ENCODE measurements at places on chromosomes 16 and 17. TPM values are rescaled to one million over a fixed set of nuclear protein-coding genes. Genes with fewer than 3 reads are reported as not detected.
A peak's percentile ranks its signal among the peaks of the same experiment; 100 is the strongest.

The SCARF1 gene
- total RNA-seq = 13.6 TPM

The COASY gene
- total RNA-seq = 40.0 TPM

The BMERB1 gene
- total RNA-seq = 68.9 TPM

The TBC1D3H gene
- not detected for total RNA-seq

The MAPT gene
- 32.0 TPM for total RNA-seq

The RCVRN gene
- 0.45 TPM for total RNA-seq

The SCGB1C2 gene
- total RNA-seq = not detected

The AURKB gene
- total RNA-seq = 0.53 TPM

The TNFRSF17 gene
- total RNA-seq = not detected

The HAP1 gene
- 0.18 TPM for total RNA-seq

The SLC6A4 gene
- 0.13 TPM for total RNA-seq

The PMFBP1 gene
- total RNA-seq = not detected

The CDR2 gene
- 5.1 TPM for total RNA-seq

The HBQ1 gene
- total RNA-seq = not detected

GRCh38 chr17:5203178-5203907, 11.7 kb upstream of the ZNF594 start:
- DNase-seq = no peak

GRCh38 chr16:23909792-23910418, 74.1 kb downstream of the PRKCB start:
- DNase-seq = no peak

- DNase-seq = no peak
Measured at GRCh38 chr16:12532871-12533610, 270.6 kb downstream of the CPPED1 start.

DNA sequence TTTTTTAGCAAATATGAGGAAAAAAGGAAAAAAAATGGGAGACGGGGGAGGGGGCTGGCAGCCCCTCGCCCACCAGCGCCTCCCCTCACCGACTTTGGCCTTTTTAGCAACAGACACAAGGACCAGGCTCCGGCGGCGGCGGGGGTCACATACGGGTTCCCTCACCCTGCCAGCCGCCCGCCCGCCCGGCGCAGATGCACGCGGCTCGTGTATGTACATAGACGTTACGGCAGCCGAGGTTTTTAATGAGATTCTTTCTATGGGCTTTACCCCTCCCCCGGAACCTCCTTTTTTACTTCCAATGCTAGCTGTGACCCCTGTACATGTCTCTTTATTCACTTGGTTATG, 1.2 kb upstream of the TMEM88 start:
- no peak for DNase-seq

DNA sequence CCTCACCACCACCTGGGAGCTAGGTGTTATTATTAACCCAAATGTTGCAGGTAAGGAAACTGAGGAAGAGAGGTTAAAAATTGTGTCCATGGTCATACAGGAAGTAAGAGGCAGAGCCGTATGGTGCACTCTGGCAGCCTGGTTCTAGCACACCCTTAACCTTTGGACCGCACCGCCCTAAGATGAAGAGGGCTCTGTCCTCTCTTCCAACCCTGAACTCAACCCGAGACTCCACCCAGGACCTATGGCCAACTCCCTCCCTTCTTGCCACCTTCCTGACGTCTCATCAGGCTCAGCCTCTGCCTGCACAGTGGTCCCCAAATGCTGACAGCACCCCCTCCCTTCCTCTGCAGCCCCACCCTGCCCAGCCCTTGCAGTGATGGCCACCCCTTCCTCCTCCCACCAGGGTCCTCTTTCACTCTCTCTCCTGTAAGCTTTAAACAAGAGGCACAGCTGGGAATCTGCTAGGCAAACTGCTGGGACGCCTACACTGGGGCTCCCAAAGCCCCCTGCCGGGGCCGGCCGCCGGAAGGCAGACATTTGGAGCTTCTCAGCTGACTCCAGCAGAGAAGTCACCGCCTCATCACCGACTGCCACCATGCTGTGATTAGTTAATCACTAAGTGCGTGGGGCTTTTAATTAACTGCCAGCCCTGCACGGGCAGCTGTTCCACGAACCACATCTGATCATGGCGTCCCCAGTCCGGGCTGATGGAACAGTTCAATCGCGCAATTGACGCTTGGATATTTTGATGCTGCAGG, 16.7 kb upstream of the C16orf78 start:
- no peak for DNase-seq

DNA sequence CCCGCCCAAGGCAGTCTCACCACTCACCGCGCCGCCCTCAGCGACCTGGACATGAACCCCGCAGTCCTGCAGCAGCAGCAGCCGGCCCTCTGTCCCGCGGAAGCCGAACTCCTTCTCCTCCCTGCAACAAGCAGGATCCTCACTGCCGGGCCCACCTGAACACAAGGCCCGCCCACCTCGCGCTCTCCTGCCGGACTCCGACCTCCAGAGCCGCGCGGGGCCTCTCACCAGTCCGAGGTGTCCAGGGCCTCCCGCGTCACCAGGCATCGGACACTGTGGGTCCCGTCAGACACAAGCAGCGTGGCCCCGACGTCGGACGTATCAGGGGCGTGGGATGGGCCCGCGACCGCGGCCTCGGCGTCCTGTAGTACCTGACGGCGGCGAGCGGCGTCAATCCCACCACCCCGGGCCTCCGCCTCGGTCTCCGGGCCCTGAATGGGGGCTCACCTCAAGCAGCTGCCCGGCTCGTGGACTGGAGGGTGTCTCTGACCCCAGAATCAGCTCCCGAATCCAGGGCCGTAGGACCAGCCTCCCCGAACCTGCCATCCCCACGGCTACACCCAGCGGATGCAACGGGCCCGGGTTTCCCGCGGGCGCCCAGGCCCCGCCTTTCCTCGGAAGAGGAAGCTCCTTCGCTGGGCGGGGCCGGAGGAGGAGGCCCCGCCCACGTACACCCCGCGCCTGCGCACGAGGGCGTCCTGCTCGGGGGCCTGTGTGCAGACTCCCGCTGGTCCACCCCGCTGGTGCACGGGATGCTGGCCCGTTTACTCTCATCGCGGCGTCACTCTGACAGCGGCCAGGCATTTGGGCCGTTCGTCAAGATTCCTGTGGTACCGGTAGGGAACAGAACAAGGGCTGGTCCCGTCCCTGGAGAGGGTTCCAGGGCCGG, at the start of gene ACD:
Gene ACD (minus strand): TSS at position 586 of the 889 bp plus-strand sequence. CDS start 40 bp downstream, at position 546.
- DNase-seq = peak; percentile 88

DNA sequence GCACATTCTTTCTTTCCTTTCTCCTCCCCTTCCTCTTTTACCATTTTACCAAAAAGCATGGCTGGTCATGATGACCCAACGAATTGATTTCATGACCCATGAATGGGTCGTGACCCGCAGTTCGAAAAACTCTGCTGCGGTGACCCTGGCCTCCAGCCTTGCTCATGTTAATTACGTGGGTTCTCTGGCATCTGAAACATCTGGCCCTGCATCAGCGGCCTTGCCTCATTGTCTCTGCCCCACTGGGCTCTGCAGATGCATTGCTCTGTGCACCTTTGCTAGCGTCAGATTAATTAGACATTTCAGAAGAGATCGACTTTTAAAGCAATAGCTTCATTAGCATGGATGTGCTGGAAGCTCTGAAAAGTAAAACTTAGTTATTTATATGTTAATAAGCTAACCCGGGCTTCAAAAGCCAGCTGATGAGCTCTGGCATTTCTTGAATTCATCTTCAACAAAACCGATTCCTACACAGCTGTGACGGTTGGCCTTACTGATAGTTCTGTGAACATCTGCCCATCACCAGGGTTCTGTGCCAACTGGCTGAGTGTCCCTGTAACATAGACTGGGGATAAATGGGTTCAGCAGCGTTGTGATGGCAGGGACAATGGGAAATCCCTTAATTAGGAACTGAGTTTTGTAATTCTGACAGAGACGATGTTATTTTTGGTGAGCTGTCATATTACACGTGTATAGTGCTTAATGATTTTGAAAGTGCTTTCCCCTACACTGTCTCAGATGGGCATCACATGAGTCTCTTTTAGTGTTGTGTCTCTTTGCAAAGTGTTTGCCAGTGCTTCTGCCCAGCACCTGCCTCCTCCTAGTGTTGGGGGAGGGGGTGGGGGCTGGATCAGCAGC, 225.9 kb upstream of the EEF2KMT start:
- DNase-seq = no peak

- no peak for DNase-seq
Measured at GRCh38 chr17:81518113-81518784, 5.7 kb upstream of the ACTG1 start.

- DNase-seq = no peak
Measured at GRCh38 chr17:80737106-80738019, 192.7 kb downstream of the RPTOR start.

- peak; percentile 87 for DNase-seq
Measured at GRCh38 chr17:76497979-76498875, 3.0 kb downstream of the RHBDF2 start.

DNA sequence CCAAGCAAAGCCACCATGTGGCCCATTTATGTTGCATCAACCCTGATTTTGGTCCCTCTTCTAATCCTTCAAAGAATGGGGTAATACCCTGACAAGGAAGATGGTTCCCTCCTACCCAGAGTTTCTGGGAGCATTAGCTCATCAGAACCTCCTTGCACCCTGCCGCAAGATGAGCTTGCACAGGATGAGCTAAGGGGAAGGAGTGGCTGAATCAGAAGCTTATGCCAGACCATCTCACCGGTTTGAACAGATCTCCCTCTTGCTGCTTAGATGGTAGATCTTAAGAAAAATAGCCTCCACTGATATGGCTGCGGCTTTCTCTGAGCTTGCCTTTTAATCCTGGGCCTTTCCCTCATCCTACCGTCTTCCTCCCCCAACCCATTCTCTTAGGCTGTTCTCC, 175.1 kb downstream of the SOX9 start:
- no peak for DNase-seq

DNA sequence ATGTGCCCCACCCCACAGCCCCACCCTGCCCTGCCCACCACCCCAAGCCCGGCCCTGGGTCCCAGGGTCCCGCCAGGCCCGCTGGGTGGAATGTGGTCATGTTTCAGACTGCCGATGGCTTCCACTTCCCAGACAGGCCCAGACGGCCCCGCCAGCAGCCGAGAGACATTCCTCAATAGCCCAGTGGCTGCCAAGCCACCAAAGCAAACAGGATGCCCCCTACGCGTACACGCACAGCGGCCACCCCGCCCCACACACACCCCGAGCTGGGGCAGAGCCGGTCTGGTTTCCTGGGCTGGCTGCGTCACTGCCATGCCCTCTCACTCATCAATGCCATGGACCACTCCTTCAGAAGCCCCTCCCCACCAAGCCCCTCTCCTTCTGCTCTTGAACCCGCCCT, 1.2 kb upstream of the KRT17 start:
- DNase-seq = peak; percentile 37

GRCh38 chr16:74305978-74306784, 9.6 kb downstream of the PSMD7 start:
- DNase-seq = no peak

- no peak for DNase-seq
Measured at GRCh38 chr17:77616254-77616731, 342.2 kb upstream of the TNRC6C start.

DNA sequence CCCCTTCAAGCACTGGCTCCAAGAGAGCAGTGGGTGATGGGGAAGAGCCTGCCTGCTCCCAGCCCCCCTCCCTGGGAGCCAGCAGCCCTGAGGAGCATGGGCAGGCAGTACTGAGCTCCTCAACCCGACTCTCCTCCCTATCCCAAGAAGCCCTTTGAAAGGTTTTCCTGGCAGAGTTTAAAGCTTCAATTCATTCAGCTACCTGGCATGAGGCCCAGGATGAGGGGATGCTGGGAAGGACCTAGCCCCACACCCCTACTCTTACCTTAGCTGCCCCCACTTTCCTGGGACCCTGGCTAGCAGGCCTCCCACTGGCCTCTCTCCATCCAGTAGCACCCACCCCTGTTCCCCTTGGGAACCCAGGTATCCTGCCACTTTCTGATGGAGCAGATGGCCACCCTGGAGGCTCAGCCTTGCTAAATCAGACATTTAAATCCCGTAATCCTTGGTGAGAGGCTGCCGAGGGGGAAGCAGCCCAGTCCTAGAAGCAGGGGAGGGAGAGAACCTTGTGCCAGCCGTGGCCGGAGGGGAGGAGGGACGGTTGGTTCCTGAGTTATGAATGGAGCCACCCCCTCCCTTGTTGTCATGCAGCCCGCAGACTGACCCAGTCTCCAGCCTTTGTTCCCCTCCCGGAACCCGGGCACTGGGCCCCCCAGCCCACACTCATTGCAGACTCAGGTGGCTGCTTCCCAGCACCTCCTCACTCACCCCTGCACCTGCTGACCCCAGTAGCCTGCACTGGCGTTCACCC, 17.1 kb downstream of the ATP1B2 start:
- no peak for DNase-seq

DNA sequence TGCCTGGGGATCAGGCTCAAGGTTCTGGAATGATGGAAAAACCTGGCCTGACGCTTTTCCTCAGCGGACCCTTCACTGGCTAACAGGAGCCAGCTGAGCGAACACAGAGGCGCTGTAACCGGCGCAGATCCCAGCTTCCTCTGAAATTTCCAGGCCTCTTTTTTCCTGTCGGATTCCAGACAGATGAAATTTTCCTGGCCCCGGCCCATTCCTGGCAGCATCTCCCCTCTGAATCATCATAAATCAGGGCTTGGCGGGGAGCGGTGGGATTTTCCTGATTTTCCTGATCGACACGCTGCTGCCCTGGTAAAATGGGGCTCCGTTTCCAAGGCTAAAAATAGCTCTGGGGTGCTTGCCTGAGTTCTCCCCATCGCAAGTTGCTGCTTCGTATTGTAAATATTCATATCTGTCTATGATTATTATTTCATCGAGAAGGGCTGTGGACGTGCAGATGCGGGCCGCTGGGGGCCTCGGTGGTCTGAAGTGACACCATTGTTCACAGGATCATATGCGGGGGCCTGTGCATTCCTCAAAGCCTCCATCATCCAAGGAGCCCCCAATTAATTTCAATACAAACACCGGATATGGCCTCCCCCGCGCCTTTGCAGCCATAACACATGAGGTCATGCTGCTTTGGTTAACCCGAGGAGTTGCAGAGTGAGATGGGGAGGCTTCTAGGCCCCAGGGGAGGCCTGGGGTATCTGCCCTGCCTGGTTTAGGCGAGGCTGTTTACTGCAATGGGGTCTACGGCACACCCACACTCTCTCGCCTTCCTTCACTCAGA, 45.8 kb upstream of the ETV4 start:
- DNase-seq = peak; percentile 79

- no peak for DNase-seq
Measured at GRCh38 chr16:83831456-83831987, 23.7 kb downstream of the HSBP1 start.

GRCh38 chr17:35889818-35890773, 9.9 kb upstream of the CCL5 start:
- no peak for DNase-seq

GRCh38 chr16:65981057-65981456, 385.4 kb upstream of the CDH5 start:
- no peak for DNase-seq

GRCh38 chr17:9557161-9557755, 18.4 kb downstream of the STX8 start:
- no peak for DNase-seq

GRCh38 chr16:86347916-86348555, 162.3 kb upstream of the FOXF1 start:
- no peak for DNase-seq

- no peak for DNase-seq
Measured at GRCh38 chr17:53950207-53950857, 127.6 kb downstream of the KIF2B start.

- DNase-seq = no peak
Measured at GRCh38 chr16:66798161-66798560, 3.2 kb downstream of the TERB1 start.

Data from heart right ventricle (tissue), 16 donors.